ENCODE measurements at places on chromosomes 4 and X.

DNA sequence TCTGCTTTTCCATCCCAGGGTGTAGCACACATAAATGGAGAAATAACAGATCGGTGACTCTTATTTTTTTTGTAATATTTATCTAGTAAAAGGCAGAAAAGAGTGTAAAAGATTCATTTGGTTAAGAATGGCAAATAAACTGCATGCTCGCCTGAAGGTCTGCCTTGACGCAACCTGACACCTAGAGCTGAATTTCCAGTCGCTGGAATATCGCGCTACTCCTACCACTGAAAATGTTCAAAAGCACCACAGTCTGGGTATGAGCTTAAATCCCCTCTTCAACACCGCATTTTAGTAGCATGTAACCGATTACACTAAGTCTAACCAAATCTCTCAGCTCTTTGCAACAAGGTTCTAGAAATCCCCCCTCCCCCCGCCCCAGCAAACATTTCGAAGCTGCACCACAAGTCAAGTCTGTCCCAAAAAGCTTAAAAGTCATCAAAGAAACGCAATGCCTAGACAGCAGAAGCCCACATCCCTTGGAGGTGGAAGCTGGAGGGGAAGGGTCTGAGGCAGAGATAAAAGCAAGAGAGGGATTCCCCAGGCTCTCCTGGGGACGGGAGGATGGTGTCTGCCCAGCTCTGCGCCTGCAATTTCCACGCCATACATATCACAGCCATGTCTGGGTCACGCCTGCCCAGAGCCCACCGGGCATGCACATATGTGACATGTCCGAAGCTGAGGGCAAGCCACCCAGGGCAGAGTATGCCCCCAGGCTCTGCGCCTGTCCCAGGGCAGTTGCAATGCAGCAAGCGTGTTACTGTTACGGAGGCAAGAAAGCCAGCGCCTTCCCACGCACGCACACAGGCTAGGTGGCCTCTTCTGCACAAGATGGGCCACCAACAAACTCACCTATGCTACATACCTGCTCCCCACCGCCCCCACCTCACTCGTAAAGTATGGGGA is 1.4 kb downstream of the FGF13 start:
- no peak for DNase-seq

- DNase-seq: no peak
Observed at GRCh38 chr4:95158626-95159025, 390.1 kb downstream of the UNC5C start.

DNA sequence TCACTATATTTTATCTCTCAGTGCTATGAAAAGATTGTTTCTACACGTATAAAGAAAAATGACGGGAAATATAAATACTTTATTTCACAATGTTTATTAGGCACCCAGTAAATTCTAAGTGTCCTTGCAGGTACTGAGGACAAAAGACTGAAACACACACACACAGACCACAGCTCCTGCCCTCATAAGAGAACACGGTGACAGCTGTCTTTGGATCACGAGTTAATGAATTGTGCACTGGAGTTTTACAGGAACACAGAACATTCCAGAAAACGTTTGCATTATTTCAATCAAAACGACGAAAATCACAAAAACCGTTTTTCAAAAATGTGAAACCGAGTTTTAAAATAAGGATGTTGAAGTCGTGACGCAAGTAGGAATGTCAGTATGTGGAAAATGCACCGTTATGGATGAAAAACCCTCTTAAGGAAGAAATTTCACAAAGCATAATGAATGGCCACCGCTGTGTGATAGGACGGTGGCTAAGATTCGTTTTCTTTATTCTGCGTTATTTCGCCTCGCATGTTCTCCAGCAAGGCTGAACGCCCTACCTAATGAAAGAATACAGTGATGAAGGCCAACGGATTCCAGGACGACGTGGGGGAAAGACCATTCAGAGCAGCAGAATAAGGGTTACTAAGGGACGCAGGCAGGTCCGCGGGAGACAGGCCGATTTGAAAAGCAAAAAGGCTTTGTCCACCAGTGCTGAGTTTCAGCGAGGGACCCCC is 24.2 kb downstream of the FAM156A start:
- DNase-seq: no peak

GRCh38 chr4:26741491-26741871 is 119.2 kb upstream of the STIM2 start:
- DNase-seq: no peak

- peak; percentile 34 for DNase-seq
Observed at GRCh38 chrX:13669246-13669737, 16.4 kb downstream of the TCEANC start.

DNA sequence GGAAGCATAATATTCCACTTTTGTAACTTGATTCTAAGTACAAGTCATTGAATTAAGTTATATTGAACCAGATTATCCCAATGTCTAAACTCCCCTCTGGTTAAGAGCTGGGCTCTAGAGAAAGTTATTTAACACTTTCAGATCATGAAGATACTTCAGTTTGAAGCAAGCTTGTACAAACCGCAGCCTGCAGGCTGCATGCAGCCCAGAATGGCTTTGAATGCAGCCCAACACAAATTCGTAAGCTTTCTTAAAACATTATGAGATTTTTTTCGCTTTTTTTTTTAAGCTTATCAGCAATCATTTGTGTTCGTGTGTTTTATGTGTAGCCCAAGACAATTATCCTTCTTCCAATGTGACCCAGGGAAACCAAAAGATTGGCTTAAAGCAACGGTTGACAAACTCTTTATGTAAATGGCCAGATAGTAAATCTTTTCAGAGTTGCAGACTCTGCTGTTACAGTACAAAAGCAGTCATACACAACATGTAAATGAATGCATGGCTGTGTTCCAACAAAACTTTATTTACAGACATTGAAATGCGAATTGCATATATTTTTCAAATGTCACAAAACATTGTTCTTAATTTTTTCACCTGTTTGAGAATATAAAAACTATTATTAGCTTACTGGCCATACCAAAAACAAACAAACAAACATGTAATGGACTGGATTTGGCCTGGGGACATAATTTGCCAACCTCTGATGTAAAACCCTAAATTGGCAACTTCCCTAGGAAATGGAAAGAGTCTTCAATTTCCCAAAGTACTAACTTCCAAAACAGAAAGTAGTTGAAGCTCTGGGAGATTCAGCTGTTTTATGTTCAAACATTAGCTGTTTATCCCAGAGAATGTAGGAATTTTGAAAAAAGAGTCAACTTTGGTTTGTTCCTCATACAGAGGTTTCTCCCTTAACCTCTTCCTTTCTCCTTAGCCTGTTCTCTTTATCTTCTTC is 201.1 kb upstream of the MBNL3 start:
- DNase-seq: no peak

- no peak for DNase-seq
Observed at GRCh38 chr4:44725166-44725565, 1.2 kb downstream of the GNPDA2 start.

GRCh38 chr4:85268188-85268587 is 206.8 kb upstream of the ARHGAP24 start:
- DNase-seq: no peak

DNA sequence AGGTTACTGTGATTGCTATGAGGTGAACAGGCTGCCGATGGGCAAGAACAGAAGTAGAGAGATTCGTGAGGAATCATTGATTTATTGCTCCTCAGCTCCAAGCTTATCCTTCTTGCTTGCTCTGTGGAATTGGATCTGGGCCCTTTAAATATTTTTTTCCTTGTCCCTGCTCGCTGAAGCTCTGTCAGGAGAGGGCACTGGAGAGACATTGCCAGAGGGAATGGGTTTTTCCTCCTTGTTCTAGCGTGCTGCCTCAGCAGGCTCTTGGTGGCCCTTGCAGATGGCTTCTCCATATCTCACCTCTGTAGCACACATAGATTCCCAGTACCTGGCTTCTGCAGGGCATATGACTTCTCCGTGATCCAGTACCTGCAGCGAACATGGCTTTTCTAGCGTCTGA is 67.4 kb downstream of the CNGA2 start:
- DNase-seq: no peak

DNA sequence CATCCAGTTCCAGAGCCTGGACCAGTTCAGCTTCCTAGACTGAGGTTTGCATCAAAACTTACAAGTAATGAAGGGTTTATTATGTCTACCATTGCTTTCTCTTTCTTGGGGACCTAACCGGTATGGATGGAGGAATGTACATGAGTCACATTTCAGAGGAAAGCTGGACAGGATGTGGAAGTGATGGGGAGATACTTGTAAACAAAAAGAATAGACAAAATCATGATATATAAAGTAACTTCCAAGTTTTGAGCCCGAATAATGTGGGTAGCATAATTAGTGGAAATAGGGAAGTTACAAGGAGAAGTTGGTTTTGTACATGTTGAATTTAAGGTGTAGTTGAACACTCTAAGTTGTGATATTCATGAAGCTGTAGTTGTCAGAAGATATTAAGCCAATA is 15.0 kb downstream of the FNIP2 start:
- no peak for DNase-seq

DNA sequence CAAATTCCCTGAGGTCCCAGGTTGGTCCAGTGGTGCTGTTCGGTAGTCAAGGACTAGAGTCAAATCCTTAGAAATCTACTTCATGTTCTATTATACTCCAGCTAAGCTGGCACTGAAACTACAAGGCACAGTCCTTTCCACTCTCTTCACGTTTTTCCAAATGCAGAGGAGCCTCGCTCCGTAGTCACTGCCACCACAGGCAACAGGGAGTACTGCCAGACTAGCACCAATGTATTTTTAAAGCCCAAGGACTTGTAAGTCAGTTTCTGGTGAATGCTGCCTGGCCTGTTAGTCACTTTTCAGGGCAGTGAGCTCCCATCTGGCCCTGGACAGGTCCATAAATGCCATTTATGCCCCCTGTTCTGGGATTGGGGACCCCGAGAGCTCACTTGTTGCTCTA is 323.5 kb downstream of the FAM47A start:
- no peak for DNase-seq

DNA sequence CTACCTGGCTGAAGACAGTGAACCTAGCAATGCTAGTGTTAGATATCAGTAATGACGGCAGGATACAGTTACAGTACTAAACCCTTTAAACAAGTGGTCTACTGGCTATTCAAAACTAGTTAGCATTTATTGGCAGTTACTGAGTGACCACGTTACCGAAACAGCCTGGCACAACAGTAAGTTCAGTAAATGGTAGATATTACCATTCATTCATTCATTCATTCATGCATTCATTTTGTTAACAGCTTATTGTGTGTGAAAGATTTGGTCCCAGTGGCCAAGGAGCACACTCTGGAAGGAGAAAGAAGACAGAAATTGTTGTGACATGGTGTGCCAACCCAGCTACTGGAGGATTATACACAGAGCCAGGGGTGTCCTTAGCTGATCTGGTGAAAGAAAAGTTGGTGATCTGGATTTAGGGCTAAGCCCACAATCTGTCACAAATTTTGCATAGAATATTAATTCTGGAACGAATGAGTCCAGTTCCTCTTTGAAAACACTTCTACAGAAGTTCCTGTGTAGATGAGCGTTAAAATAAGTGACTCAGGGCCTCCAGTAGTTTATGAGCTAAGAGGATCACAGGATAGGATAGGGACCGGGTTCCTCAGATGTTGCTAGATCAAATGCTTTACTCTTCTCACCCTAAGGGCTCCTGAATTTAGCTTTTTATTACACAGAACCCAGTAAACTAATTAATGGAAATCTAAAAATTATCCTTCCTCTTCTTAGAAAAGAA is 179.1 kb downstream of the CBR4 start:
- DNase-seq: no peak

DNA sequence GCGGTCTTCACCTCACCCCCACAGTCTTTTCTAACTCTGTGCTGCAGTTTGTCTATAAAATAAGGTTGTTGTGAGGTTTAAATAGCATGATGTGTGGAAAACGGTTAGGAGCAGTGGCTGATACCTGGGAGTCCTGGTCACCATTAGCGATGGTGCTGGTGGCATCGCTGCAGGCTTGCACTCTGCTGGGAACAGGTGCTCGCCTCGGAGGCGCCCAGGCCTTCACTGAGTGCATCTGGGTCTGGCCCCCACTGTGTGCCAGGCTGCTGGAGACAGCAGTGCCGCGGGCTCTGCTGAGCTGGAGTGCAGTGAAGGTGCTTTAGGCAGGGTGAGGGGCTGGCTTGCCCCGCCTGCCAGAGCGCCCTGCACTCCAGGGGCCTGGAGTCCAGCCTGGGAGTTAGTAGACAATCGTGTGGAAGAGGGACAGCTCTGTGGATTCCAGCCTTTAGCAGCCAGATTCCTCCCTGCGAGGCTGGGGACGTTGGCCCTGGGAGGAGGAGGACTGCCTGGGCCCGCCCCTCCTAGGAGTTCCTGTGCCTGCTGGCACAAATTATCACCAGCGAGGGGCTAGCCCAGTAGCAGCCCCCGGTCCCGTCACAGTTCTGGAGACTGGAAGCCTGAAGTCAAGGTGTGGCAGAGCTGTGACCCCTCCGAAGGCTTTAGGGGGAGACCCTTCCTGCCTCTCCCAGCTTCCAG is 7.3 kb downstream of the RGS12 start:
- no peak for DNase-seq

DNA sequence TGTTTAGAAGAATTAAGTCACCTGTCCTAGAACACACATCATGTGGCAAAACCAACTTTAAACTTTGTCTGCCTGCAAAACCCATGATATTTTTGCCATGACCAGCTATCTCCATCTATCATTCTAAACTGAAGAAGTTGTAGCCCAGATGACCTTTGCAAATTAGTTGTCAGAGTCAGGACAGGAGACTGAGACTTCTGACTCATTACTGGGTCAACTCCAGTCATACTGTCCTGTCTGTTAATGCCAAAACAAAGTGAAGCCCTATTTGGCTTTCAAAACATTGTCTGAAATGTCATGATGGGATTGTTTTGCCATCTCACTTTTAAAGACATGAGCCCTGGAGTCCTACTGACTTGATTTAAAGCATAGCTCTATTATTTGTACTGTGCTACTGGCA is 365.7 kb upstream of the CPEB2 start:
- no peak for DNase-seq

DNA sequence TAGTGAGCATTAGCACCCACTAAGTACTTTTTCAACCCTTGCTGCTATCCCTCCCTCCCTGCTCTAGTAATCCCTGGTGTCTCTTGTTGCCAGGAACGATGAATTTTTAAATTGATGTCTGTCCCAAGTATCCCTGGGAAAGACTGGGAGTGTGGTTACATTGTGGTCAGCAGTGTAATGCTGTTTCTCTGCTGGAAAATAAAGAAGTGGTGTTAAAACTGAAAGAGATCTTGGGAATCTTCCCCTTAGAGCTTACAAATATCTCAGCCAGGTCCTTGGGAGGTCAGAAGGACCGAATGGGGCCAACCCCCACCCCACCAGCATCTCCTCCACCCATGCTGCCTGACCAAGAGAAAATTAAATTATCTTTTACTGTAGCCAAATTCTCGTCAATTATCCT is 174.5 kb upstream of the MXRA5 start:
- DNase-seq: no peak

GRCh38 chr4:120829113-120829831 is 93.3 kb downstream of the PRDM5 start:
- no peak for DNase-seq

All from stimulated activated CD4-positive, alpha-beta T cell treated with anti-CD3 and anti-CD28 coated beads, Interleukin-4, amount 100 ng/mL, for 4 hours (primary cell).